ENCODE measurements at places on chromosomes 7 and 10. TPM values are rescaled to one million over a fixed set of nuclear protein-coding genes. Genes with fewer than 3 reads are reported as not detected.

- no peak for DNase-seq
Measured at GRCh38 chr10:82918022-82918421, 1043.0 kb downstream of the NRG3 start.

DNA sequence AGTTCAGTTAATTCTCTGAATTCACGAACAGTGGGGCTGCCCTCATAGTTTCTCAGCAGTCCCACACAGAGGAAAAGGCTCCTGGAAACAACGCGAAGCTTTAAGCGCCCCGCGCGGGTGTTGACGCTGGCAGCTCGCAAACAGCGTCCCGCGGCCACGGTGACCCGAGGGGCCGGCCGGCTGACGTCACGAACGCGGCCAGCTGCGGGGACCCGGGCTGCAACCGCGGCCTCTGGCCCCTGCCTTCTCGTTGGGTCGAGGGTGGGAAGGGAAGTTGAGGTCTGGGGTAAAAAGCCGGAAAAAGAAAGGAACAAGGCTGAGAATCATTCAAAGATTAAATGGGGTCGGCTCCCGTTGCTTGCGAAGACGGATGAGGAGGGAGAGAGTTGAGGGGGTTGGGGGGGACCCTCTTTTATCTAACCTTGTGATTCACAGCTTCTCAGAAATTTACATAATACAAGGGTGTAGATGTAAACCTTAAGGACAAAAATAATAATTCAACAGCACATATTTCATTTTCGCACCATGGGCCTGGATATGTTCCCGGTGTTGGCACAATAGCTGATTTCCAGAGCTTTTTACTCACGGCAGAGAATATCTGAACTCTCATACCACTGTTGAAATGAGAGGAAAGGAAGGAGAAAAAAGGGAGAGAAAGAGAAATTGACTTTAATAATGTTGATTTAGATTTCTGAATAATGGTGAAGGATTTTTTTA, 7.3 kb upstream of the FEZF1 start:
- DNase-seq: no peak

GRCh38 chr10:33559105-33559504, 224.6 kb upstream of the NRP1 start:
- DNase-seq: peak; percentile 77

DNA sequence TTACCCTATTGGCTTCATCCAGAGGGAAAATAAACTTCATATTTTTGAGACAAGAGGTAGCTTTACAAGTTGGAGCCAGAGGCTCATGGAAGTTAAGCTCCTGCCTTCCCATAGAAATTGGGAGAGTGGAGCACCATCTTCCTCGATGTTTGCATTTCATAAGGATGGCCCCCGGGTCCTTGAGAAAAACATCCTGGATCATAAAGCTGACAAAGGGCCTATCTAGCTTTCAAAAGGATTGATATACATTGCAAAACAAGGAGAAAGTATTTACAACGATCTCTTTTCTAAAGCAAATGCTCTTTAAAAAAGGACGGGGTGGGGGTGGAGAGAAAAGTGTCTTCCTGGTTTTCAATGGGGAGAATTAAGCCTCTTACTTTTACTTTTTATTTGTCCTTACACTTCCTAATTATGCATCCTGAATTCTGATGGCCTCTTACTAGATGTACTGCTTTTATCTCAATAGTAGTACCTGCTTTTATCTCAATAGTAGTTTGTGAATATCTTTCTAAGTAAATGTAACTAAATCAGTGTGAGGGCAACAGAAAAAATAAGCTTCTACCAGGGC, 65.6 kb downstream of the PTPRZ1 start:
- no peak for DNase-seq

- DNase-seq: no peak
Measured at GRCh38 chr10:35493196-35494118, 111.7 kb upstream of the GJD4 start.

- no peak for DNase-seq
Measured at GRCh38 chr10:101614663-101615524, 26.8 kb downstream of the DPCD start.

GRCh38 chr7:75962607-75963380, 31.6 kb downstream of the TMEM120A start:
- peak; percentile 63 for DNase-seq

GRCh38 chr7:27324246-27324645, 81.6 kb downstream of the EVX1 start:
- DNase-seq: no peak

DNA sequence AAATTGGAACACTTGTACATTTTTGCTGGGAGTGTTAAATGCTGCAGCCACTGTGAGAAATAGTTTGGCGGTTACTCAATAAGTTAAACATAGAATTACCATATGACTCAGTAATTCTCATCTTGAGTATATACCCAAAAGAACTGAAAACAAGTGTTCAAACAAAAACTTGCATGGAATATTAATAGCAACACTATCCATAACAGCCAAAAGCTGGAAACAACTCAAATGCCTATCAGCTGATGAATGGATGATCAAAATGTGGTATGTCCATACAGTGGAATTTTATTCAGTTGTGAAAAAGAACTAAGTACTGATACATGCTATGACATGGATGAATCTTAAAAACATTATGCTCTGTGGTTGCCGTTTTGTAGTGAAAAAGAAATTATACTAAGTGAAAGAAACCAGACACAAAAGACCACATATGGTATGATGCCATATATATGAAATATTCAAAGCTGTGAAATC, 63.0 kb upstream of the SP4 start:
- peak; percentile 29 for DNase-seq

- no peak for DNase-seq
Measured at GRCh38 chr10:99958302-99958701, 51.4 kb downstream of the DNMBP start.

DNA sequence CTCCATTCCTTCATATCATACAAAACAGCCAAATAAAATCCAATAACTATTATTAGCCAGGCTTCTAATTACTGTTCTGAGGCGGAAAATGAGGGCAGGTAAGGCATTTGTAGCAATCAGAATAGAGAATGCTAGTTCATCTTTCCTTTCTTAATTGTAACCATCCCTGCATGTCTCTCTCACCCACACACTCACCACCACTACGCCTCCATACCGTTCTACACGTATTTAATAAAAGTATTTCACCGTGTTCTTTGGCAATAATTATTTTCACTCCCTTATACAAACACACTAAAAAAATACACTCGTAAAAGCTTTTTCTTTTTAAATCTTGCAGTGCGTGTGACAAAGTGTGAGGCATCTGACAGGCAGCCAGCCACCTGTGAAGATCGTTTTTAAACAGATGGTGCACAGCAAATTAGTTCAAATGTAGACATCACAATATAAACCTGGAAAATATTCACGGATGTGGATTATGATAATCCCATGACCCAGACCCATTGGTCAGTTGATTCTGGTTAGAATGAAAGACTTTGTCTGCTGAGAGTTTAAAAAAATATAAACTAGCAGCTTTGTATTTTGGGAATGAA, 653.6 kb downstream of the REEP3 start:
- no peak for DNase-seq

GRCh38 chr10:14478604-14479003, 147.9 kb upstream of the FRMD4A start:
- DNase-seq: peak; percentile 84

- DNase-seq: peak; percentile 62
Measured at GRCh38 chr10:71383972-71384687, 12.6 kb upstream of the CDH23 start.

- DNase-seq: peak; percentile 12
Measured at GRCh38 chr7:19069842-19070241, 47.6 kb downstream of the TWIST1 start.

GRCh38 chr7:41786404-41786803, 83.5 kb upstream of the INHBA start:
- DNase-seq: no peak

GRCh38 chr7:102424787-102425218, 8.6 kb upstream of the ORAI2 start:
- no peak for DNase-seq

DNA sequence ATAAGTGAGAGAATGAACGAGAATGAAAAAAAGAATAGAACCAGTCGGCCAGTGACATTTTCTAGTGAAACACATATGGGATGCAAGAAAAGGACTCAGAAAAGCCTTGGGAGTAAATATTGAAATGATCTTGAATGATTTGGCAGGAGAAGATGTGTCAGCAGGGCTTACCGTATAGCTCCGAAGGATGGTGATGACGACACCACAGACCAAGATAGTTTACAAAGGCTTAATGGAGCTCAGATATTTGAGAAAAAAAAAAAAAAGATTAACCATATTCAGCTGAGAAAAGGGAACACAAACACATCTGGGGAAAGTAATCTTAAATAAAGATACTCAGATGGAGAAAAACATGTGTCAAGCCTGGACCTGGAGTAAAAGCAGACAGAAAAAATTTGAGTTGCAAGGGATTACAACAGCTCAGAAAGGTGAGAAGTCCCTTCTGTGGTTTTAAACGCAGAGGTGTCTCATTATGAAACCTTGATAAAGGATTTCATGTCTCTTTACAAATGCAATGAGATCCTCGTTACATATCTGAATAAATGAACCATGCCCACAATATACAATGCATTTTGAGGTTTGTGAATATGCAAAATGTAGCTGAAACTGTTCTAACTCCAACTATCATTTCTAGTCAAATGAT, 36.0 kb downstream of the DNAJB9 start:
- DNase-seq: no peak

GRCh38 chr10:105024184-105024583, 383.1 kb downstream of the SORCS3 start:
- DNase-seq: no peak

GRCh38 chr10:99369126-99369525, 40.0 kb downstream of the CNNM1 start:
- no peak for DNase-seq

DNA sequence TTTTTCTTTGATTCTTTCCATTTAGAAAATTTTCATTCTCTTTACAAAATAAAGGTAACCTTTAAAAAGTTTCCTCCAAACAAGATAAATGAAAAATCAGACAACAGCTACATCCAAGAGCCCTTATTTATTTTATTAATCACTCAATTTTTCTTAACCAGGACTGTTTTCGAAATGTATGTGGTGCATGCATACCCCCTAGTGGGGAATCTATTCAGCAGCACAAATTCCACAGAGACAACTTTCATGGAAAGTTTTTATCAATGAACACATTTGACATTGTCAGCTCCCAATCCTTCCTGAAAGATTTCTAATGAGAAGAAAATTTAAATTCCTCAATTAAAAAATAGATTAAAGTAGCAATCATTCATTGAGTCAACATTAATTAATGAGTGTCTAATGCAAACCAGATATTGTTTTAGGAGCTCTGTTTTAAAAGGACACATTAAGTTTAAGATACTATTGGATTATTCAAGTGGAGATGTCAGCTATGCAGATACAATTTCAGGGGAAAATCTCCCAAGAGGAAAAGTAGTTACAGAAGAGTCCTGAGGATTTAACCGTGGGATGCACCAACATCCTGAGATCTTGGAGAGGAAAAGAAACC, 5.2 kb upstream of the HTR7 start:
- DNase-seq: no peak

DNA sequence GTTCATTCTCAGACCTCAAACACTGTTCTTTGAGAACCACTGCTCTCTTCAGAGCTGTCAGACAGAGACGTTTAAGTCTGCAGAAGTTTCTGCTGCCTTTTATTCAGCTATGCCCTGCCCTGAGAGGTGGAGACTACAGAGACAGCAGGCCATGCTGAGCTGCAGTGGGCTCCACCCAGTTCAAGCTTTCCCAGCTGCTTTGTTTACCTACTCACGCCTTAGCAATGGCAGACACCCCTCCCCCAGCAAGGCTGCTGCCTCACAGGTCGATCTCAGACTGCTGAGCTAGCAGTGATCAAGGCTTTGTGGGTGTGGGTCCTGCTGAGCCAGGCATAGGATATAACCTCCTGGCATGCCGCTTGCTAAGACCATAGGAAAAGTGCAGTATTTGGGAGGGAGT, 80.5 kb upstream of the CYP2C9 start:
- DNase-seq: no peak

GRCh38 chr7:80623503-80624252, 14.8 kb upstream of the CD36 start:
- peak; percentile 3 for DNase-seq

DNA sequence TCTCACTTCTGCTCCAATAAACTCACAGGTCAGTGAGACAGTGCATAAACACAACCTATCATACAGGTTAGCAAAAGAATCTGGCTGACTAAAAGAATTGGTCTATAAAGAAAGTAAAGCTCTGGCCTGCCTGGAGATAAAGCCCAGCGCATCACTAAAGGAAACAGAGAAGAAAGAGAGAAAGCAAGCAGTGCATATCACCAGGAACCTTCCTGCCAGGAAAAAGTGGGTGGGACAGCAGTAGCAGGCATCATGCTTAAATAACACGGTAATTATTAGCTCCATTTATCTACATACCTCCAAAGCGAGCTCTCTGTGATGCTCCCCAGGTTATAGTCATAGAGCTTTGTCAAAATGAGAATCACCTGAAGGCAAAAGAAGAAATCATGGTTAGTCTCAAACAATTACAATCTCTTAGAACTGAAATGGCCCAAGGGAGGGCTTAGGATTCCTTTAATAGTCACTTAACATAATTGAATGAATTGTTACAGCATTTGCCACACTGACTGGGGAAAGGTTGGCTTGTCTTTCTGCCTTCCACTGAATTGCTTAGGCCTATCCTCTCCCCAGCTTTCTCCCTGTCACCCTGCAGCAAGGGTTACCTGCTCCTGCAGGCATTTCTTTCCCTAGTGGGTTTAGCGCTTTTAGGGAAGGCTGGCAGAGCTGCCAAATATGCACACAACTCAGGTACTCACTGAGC, 208.1 kb downstream of the SORCS1 start:
- DNase-seq: no peak

GRCh38 chr10:126842836-126843235, 62.4 kb upstream of the DOCK1 start:
- DNase-seq: peak; percentile 23

DNA sequence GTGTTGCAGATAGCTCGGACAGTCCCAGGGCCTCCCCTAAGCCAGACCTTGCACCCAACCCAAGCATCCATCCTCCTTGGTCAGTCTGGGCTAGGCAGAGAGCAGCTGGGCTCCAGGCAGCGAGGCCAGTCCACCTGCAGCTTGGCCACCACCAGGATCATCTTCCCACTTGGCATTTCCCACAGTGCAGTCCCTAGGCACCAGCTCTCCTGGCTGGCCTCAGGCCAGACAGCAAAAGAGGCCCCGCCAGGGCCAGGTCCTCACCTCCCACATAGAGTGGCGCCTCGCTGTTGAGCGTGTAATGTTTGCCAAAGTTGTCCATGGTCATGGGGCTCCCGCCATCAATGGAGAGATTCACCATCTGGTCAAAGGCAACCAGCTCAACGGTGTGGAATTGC, 171.7 kb downstream of the LCOR start:
- no peak for DNase-seq

The BAG3 gene
- 9.4 TPM for total RNA-seq

The SSBP1 gene
- total RNA-seq: 1,102 TPM

The ELN gene
- 0.23 TPM for total RNA-seq

The GNA12 gene
- 7.5 TPM for total RNA-seq

The GIMAP6 gene
- total RNA-seq: 1.9 TPM

The SOSTDC1 gene
- not detected for total RNA-seq

The MMP21 gene
- total RNA-seq: not detected

The FANK1 gene
- 3.1 TPM for total RNA-seq

The CFAP69 gene
- total RNA-seq: 4.9 TPM

The NAT16 gene
- total RNA-seq: not detected

The GPR15LG gene
- total RNA-seq: not detected

The NME8 gene
- total RNA-seq: not detected

The CABCOCO1 gene
- total RNA-seq: 0.57 TPM

The ADCYAP1R1 gene
- total RNA-seq: 0.17 TPM

The OGDHL gene
- total RNA-seq: 1.5 TPM

All from Daoy (cell line).